ENCODE measurements at places on chromosomes 5 and 9.

- DNase-seq: peak; percentile 66
These were observed 111.8 kb downstream of the CARTPT start for GRCh38 chr5:71830681-71831539.

DNA sequence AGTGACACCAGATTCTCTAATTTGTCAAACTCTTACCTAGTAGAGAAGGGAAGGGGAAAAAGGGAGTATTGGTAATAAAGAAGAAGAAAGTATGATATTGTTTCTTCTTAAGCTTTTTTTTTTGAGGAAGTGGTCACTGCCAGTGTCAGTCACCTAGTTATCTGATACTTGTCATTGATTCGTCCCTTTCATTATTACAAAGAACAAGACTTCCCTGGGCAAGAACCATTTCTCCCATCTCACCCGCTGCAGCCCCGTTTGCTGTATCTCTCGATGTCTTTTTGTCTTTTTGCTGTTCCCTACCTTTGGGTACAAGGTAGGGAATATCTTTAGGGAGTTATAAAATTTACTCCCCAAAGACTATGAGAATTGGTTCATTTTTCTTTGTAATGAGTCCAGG, 249.0 kb downstream of the ARHGAP26 start:
- DNase-seq: no peak

DNA sequence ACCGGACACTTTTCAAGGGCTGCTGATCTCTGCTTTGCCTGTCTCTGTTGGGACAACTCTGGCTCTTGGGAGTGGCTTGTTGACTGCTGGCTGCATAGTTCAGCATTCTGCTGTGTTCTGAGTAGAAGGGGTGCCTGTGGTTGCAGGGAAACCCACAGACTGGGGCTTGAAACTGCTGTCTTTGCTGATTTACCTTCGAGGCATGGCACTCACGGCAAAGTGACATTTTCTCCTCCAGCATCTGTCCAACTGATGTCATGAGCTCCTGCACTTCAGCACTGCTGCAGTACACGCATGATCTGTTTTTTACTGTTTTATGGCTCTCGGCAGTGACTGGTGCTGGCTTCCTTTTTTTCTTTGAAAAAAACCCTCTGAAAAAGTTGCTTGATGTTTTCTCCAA, 69.2 kb downstream of the SPATA31D1 start:
- DNase-seq: no peak

- DNase-seq: no peak
These were observed 58.2 kb downstream of the CAST start for GRCh38 chr5:96720408-96720807.

GRCh38 chr9:111944241-111944866, 47.7 kb downstream of the UGCG start:
- no peak for DNase-seq

DNA sequence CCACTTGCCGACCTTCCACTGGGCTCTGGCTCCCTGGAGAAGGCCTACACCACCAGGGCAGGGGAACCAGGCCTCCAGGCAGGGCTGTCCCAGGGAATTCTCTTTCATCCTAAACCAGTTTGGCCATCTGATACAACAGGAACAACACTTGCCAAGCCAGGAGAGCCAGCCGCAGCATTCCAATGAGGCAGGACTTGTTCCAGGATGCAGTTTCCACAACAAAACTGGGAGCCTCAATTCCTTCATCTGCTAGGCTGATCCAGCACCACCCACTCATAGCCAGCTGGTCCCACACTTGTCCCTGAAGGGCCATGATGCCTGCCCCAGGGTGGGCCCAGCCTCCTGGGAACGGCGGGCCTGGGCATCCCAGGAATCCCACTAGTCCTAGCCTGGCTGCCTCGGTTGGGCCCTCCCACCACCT, 26.0 kb downstream of the BICD2 start:
- DNase-seq: no peak

DNA sequence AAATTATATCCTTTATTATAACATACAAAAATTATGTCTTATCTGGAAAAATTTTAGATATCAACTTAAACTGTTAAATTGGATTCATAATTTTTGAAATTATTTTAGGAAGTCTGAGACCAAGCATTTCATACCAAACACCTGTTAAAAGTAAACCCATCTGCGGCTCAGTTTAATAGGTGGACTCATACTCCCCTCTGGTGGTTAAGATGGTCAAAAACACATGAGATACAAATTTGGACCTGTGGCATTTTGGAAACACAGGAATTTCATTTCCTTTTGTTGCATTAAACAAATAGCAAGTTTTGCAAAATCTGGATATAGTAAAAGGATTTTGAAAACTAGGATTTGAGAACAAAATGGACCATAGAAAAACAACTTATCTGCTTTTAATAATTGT, 53.7 kb downstream of the RGMB start:
- no peak for DNase-seq

- DNase-seq: no peak
These were observed 10.7 kb downstream of the SLC25A25 start for GRCh38 chr9:128078504-128079434.
